Activated CD4-positive, alpha-beta T cell treated with anti-CD3 and anti-CD28 coated beads for 1 hour (primary cell): ENCODE measurements at places on chromosomes 2 and 18.

DNA sequence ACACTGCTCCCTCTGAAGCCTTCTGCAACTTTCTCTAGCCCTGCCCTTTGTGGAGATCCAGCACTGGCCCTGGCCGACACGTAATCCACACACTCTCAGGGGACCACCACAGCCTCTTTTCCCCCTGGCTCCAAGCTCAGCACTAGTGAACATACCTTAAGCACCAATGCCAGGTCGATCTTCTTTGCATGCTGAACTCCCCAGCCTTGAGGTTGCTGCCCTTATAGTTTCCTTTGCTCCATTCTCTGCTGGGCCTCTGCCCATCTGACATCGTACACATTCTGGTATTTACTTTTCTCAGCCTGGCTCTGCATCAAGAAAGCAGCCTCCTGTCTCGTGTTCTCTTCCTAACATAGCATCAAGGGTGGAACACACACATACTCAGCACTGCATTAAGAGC is 361.5 kb downstream of the LPIN1 start:
- no peak for DNase-seq

GRCh38 chr2:241812730-241813643 is 4.0 kb downstream of the NEU4 start:
- no peak for DNase-seq

DNA sequence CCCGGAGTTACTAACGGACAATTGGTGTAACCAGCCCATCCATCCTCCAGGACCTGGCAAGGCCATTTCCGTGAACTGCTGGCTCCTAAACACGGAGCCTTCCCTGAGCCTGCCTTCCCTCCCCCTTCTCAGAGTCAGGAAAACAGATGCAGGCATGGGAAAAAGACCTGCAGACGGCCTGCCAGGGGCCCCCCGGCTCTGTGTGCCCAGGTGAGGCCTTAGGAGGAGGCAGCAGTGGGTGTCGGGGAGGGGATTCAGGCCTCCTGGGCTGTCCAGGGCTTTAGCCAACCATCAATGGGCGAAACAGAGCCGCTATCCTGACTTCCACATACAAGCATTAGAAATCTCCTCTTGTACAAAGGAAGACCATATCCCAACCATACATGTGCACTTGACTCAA is 68.3 kb upstream of the BOD1L2 start:
- DNase-seq = no peak

GRCh38 chr2:10083692-10084211 is 3.5 kb upstream of the CYS1 start:
- no peak for DNase-seq

- no peak for DNase-seq
Measured at GRCh38 chr2:176125772-176126054, 3.2 kb downstream of the HOXD9 start.

- no peak for DNase-seq
Measured at GRCh38 chr2:133521146-133521745, 47.0 kb downstream of the NCKAP5 start.

DNA sequence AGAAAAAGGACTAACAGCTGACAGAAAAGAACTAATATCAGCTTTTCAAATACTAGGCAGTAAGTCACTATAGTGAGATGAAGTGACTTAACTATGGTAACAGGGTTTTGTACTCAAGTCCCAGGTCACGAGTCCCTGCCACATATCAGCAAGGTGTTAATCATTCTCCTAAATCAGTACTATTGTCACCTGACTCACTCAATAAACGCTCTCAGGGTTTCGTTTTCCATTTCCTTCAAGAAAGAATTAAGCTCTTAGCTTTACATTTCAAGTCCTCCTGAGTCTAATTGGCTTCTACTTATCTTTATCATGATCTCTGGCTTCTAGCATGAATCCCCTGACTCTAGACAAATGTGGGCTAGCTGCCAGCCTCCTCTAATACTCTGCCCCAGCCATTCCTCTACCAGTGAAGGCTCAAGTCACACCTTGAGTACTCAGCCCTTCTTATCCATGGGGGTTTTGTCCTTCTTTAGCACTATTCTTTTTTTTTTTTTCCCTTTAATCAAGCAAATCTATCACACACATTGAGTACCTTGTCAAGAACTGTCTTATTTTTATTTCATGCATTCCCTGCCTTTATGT is 20.0 kb downstream of the BUB1 start:
- DNase-seq = no peak

DNA sequence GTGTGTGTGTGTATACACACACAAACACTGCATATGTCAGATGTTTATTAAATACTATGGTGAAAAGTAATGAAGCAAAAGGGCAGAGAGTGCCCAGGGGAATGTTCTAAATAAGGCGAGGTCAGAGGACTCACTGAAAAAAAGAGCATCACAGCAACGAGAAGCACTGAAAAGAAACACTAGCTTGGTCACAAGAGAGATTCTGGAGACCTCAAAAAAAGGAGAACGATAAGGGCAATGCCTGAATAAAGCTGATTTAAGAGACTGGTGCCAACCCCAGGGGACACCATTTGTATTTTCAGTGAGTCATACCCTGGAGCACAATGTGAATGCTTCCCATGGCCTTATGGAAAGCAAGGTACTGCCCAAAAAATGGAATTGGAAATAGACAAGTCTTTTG is 14.5 kb downstream of the SLC40A1 start:
- no peak for DNase-seq

DNA sequence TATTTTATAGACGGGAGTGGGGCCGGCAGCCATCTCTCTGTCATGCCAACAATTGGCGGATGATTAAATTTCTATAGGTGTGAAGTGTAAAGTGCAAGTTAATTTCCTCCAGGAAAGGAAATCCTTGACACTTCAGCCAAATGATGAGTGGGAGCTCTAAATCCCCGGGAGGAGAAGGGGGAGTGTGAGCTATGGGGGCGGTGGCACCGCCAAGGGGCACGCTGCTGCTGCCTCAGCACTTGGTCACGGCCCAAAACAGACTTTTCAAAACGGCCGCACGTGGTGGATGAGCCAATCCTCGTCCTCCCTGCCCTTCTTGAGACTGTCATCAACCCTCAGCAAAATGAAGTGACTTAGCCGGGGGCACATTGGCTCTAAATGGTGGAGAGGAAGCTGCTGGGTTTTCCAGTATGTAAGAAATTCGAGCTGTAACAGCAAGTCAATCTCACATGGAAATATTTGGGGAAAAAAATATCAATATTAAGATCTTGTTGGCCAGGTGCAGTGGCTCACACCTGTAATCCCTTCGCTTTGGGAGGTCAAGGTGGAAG is 200.8 kb downstream of the TFCP2L1 start:
- DNase-seq = no peak

DNA sequence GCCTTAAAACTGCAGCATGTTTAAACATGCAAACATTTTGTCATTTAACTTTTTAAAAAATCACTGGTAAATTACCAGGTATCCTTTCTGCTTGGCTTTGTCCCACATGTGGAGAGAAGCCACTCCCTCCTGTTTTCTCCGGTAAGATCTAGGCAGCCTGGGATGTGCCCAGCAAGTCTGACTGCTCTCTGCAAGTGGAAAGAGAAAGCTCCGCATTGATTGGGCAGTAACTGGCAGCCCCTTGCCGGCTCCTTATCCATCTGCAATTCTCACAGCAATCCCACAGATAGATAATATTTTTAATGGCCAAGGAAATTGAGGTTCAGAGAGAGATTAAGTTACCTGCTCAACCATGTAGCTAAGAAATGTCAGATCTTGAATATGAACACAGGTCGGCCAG is 136.1 kb downstream of the TMEM200C start:
- no peak for DNase-seq

- DNase-seq = no peak
Measured at GRCh38 chr2:79757526-79757925, 244.7 kb downstream of the CTNNA2 start.

DNA sequence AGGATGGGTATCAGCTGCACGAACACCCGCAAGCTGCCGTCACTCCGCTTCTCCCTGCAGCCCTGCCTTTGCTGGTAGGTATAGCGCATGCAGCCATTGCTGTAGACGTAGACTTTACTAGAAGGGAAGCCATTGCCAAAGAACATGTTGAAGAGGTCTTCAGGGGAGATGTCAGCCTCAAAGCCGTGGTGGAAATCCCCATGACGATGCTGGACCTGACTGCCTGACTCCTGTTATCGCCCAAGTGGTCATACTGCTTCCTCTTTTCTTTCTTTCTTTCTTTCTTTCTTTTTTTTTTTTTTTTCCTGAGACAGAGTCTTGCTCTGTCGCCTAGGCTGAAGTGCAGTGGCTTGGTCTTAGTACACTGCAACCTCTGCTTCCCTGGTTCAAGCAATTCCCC is 68.7 kb upstream of the SPRED2 start:
- DNase-seq = no peak

DNA sequence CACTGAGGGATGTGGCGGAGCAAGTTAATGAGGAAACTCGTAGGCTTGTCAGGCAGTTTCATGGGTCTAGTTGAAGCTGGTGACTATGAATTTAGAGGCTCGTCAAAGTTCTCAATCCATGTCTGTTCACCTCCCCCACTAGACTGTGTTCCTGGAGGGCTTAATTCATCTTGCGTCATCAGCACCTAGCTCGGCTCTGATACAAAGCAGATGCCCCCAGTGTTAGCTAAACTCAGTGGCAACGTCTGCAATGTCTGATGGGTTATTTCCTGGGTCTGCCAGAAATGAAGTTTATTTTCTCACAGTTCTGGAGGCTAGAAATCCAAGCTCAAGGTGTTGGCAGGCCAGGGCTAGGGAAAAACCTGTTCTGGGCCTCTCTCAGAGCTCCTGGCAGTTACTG is 140.6 kb downstream of the PID1 start:
- DNase-seq = no peak
